OCI-LY7 (cell line): ENCODE measurements at places on chromosomes 1 and 21.

GRCh38 chr1:56817716-56818463, 1.3 kb downstream of the FYB2 start:
- DNase-seq, result no peak

- peak; percentile 39 for DNase-seq
These were observed 420 bp upstream of the IFI16 start for GRCh38 chr1:159009287-159009686.

GRCh38 chr1:93749894-93750301, 68.3 kb upstream of the BCAR3 start:
- DNase-seq, result peak; percentile 89

DNA sequence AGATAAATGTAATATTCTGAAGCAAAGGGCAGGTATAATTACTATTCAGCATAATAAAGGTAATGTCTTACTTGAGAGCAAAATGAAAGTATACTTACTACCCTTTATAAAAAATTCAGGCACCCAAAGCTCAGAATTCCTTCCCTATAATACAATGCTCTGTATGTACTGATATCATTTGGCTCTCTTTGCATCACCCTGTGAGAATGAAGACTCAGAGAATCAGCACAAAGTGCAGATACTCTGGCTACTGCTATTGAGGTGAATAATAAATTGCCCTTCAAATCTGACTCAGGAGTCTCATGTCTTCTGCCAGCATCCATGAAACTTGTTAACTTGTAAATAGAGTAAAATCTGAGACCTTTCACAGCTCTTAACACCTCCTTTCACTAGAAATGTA, 108.5 kb upstream of the KCTD3 start:
- no peak for DNase-seq

DNA sequence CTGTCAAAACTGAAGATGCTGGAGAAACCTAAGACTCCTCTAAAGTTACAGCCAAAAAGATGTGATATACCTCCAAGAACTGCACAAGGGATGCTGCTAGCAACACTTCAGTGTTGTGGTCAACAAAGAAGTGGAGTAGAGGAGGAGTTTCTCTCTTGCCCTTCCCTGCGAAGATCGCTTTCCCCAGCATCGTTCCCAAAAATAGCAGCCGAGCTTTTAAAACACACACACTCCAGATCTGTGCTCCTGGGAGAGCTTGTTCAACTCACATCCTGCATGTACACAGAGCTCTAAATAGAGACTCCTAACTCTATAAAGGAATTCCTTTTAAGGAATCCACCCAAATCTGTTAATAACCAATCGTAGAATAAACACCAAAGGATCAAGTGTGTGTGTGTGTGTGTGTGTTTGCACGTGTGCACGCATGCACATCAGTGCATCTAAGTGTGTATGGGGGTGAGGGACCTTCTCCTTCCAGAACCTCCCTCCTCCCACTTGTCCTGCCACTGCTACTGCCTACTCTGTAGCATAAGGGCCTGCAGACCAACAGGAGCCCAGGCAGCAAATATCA, 58.5 kb downstream of the PSMG1 start:
- DNase-seq, result no peak

- DNase-seq, result no peak
These were observed 75.8 kb downstream of the RRAGC start for GRCh38 chr1:38783640-38784229.

DNA sequence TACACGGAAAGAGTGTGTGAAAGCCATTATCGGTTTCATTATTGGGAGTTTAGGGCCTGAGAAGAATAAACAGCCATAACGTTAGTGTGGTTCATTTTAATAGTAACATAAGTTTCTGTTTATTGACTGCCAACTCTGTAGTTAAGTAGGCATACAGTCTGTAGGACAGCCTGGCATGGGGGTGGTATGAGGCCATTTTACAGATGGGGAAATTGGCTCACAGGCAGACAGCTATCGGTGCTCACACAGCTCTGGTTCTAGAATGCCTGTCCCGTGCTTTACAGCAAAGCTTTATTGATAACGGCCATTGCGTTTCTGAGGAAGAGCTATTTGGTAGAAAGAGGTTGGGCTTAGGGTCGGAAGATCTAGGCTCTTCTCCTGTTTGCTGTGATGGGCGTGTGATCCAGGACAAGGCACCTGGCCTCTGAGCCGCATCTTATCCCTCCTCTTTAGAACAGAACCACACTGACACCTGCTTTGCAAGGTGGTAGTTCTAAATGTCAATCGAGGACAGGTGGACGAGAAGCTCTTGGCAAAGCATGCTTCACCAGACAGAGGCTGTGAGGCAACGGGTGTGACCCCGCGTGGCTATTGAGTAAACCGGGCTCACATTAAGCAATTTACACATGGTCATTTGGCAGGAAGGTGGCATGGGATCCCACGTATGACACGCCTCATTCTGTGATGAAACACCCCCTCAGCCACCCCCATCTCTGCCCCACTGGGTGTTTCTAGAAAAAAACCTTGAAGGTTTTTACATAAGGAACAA, 14.9 kb downstream of the ETS2 start:
- DNase-seq, result no peak

- DNase-seq, result no peak
These were observed 1.1 kb downstream of the IGFN1 start for GRCh38 chr1:201191653-201192260.

GRCh38 chr1:56849750-56850149, 4.8 kb upstream of the C8A start:
- DNase-seq, result no peak

DNA sequence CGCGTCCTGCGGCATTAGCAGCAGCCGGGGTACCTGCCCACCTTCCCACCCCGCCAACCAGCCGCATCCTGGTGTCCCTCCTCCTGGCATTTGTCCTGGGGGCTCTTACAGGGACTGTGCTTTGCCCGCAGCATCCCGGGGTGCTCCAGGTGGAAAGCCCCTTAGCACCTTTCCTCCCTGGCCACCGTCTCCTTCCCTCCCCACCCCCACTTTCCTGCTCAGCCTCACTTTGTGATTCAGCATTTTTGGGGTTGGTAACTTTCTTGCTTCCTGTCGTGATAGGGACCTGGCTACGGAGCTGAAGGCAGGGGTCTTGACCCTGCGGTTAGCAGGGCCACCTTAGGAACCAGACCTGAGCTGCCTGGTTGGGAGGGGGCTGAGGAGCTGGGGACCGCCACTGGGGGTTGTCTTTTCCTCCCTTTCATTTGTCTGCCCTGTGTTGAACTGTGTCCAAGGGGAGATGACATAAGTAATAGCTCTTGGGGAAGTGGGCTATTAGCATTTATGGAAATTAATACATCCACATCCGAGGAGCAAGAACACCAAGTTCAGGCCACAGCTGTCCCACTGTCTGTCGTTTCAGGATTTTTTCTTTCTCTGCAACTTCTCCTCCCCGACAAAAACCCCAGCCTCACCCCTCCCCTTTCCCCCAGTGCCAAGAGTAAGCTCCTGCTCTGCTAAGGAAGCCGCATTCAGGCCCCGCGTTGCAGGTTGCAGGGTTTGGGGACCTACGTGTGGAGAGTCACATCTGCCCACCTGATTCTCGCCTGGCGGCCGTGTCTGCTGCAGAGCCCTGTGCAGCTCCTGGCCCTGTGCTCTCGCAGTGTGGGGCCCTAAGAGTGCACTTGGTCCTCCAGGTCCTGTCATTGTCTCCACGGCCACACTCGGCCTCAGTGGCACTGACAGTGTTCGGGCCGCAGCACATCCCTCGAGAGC, 1.6 kb upstream of the NPHP4 start:
- peak; percentile 37 for DNase-seq

DNA sequence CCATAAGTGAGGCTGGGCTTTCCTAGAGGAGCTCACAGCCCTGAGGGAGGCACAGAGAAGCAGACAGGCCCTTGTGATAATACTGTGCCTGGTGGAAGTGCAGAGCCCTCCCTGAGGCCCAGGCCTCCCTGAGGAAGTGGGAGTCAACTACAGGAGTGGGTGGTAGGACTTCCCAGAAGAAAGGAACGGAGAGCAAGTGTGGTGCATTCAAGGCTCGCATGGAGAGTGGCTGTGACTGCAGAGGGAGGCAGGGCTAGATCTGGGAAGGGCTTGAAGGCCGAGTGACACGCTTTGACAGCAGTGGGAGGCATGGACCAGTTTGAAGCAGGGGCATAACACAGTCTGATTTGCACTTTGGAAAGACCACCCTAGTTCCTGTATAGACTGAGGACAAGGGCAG, 37.3 kb downstream of the AZIN2 start:
- DNase-seq, result no peak

DNA sequence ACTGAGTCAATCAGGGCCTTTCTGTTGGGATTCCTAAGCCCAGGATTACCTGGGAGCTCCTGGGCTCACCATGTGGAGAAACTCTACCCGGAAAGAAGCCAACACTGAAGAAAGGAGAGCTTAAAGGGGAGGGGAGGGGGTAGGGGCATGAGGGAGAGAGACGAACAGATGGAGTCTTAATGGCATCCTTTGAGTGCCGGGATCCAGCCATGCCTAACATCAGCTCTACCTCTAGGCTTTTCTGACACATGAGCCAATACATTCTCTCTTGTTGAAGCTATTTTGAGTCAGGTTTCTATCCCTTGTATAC, 75.0 kb downstream of the NPHP4 start:
- DNase-seq, result no peak

DNA sequence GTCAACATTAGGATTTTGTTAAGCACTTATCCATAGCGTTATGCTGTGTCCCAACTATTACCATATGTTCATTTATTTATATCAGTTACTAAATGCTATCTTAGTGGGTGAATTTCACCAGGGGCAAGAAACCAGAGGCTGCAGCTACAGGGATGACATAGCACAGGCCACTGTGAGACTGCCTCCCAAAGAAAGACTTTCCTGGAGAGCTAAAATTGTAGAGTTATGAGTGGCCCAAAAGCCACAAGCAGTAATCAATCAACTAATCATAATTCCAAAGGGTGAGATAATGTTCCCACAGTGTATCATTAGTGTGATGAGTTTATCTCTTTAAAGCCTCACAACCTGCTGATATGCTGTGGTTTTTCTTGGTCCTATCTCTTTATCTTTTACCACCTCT, 3.8 kb upstream of the TGFB2 start:
- no peak for DNase-seq

DNA sequence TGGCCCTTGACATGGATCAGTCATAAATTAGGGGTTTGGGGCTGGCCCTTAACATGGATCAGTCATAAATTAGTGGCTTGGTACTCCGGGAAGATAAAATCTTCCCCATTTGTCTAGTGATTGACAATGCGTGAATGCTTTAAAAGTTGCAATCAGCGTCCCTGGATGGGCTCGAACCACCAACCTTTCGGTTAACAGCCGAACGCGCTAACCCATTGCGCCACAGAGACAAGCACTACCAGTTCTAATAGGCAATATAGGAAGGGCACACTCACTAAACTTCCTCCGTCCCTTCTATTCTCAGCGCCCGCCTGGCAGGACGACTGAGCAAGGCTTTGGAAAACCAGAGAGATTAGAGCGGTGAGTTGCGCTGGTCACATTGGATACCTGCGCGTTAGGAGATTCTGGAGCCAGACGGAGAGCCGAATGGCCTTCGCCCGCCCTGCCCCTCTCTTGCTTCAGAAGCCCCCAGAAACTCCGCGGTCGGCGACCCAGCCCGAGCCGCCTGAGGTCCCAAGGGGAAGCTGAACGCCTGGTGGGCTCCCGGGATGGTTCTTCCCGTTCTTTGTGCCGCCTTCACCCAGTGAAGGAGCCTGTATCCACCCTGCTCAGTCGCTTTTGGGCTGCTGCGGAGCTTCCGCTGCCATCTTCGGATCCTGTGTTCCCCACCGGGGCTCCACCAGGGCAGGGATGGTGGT, 235.9 kb downstream of the FAM72C start:
- no peak for DNase-seq

- DNase-seq, result no peak
These were observed 174.8 kb upstream of the VAMP3 start for GRCh38 chr1:7596126-7596965.

DNA sequence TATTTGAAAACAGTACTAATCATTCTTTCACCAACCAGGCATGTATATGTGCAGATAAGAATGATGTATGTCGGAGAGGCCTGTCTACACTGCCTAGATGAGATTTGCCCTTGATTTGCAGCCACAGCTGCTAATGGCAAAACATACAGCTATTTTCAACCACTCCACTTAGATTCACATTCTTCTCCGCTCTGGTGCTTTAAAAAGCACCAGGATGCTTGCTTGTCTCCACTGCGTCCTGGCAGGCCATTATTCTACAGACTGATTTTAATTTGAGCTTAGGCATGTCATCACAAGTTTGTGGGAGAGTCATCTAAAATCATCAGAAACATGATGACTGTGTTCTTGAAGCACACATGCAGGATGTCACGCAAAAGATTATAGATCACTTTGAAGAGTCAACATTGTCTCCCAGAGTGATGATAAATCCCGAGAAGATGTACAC, 119.0 kb upstream of the NRIP1 start:
- no peak for DNase-seq

GRCh38 chr1:99146129-99146848, 118.0 kb upstream of the PLPPR4 start:
- DNase-seq, result no peak

- DNase-seq, result no peak
These were observed 39.2 kb downstream of the ADARB1 start for GRCh38 chr21:45113543-45113942.

- DNase-seq, result peak; percentile 70
These were observed 184.3 kb upstream of the CACYBP start for GRCh38 chr1:174815474-174815908.

DNA sequence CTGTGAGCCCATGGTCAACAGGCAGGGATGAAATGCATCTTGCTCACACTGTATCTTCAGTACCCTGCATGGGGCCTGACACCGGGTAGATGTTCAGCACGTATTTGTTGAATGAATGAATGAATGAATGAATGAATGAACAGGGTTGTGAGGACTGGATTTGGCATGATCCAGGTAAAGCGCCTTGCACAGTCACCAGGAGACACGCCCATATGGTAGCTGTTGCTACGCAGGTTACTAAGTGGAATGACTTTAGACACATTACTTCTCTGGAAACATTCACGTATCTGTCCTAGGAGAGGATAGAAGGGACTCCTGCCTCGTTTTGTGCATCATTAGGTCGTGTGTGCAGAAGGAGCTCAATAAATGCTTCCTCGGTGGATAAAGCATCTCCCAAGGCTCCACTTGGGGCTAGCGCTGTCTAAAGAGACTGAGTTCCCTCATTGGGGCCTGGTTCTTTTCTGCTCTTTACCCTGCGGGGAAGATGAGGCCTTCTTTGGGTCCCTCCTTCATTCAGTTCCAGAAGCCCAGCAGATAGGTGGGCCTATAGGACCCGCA, 54.2 kb downstream of the NDUFS5 start:
- DNase-seq, result no peak

- DNase-seq, result no peak
These were observed 93.9 kb upstream of the CSF3R start for GRCh38 chr1:36576551-36577110.

- DNase-seq, result no peak
These were observed 368.0 kb upstream of the PRMT6 start for GRCh38 chr1:106688446-106688845.

DNA sequence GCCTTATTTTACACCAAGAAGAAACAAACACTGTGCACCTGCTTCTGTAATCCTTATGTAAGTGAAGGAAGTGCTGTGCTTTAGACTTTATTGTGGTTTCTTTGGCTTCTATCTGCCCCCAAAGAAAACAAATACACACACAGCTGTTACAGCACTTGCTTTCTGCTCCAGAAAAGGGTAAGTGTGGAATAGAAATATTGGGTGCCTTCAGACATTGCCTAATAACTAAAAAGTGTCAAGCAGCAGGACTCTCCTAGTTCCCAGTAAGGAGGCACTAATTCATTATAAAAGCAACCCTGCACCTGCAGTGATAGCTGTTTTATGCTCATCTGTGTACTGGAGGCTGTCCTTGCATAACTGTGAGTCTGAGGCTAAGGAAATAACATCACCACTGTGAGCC, 23.4 kb upstream of the PRRX1 start:
- DNase-seq, result no peak

GRCh38 chr1:9013819-9014218, 12.4 kb downstream of the SLC2A7 start:
- no peak for DNase-seq
